Stimulated activated CD8-positive, alpha-beta memory T cell treated with anti-CD3 and anti-CD28 coated beads, Interleukin-4, amount 100 ng/mL, for 4 hours (primary cell): ENCODE measurements at places on chromosomes 1 and 21.

DNA sequence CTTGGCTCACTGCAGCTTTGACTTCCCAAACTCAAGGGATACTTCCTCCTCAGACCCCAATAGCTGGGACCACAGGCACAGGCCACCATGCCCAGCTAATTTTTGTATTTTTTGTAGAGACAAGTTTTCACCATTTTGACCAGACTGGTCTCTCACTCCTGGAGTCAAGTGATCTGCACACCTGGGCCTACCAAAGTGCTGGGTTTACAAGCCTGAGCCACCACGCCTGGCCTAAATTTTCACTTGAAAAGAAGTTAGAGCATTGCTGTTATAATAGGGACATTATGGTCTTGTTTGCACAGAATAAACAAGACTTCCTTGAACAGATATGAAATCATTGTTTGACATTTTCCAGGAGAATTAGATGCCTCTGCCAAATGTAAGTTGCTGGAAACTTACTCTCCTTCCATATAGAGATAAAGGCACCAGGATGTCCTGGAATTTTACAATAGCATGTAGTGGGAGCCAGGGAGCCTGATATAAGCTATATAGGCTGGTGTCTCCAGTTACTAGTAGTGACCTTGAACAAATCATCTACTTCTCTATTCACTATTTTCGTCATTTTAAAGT lies 16.9 kb downstream of the SLC35A3 start:
- DNase-seq: no peak

DNA sequence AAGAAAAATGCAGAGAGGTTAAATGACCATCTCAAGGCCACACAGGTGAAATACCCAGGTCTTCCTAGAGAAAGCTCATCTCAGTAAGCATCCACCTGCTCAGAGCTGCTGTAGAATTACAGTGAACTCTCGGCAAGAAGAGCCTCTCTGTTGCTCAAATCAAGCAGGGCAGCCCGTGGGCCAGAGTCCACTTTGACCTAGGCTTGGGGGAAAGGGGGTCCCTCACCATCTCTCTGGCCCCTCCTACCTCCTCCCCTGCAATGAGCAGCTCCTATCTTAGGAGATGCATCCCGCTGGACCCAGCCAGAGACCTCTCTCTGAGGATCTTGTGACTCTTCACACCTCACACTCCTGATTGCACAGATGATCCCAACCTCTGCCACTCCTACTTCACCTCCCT lies 364.7 kb downstream of the PTPRU start:
- DNase-seq: no peak

DNA sequence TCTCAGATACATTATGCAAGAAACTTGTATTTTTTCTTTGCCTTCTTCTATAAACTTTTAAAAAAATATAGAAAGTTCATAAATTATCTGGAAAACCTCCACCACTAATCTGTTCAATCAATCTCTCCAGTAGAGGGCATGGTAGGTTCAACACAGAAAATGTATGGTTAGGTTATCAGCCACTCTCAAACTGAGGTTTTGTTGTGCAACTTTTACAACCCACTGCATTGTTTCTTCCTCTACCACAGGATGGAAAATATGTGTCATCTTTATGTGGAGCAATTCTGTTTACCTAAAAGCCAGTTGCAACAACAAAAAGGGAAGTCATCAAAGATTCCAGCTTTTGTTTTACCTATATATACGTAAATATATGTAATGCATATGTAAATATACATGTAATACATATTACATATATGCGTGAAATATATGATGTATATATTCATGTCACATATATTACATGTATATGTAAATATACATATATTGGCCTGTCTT lies 3.0 kb upstream of the RGS2 start:
- no peak for DNase-seq

DNA sequence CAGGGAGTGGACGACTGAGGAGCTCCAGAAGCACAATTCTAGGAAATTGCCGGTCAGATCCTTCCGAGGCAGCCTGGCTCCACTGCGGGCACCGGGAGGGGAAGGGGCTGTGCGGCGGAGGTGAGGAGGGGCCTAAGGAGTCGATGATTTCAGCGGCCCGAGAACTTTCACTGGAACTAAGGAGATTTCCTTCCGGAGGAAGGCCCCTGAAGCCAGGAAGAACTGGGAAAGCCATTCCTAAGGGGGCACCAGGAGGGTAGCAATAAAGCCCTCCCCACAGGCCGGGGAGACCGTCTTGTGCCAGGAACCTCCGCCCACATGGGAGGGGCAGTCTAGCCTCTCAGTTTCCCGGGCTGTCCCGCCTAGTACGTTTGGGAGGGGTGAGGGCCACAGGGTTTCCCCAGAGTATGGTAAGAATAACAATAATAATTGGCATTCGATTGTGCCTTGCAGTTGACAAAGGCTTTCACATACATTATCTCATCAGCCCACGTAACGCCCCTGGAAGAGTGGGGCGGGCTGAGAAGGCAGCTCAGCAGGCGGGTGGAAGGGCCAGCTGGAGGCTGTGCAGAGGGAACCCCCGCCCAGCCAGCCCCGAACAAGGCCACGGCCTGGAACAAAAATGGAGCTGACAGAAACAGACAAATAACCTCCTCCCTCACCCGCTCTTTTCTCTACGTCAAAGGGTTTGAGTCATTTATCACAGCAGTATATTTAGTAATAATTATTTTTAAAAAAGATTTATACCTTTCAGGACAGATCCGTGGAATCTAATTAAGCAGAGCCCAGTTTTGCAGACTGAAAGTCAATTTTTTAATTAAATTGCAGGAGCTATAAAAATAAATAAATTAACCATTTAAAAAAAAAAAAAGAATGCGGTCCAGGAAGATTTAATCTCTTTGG lies 19.8 kb downstream of the NPR1 start:
- no peak for DNase-seq

DNA sequence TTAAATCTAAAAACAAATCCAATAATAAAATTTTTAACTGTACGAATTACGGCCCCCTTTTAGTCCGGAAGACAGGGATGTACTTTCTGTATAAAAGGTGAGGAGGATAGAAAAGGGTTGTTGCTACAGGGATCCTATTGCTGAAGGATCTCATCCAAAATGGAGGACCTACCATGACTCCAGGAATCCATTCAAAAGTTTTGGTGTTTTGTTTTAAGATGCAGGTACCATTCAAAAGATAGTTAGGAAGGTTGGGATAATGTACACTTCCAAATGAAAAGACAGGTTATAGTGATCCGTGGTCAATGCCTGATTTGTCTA lies 1.3 kb upstream of the ENAH start:
- no peak for DNase-seq

GRCh38 chr21:45356653-45357435 lies 48.1 kb upstream of the COL18A1 start:
- DNase-seq: no peak

DNA sequence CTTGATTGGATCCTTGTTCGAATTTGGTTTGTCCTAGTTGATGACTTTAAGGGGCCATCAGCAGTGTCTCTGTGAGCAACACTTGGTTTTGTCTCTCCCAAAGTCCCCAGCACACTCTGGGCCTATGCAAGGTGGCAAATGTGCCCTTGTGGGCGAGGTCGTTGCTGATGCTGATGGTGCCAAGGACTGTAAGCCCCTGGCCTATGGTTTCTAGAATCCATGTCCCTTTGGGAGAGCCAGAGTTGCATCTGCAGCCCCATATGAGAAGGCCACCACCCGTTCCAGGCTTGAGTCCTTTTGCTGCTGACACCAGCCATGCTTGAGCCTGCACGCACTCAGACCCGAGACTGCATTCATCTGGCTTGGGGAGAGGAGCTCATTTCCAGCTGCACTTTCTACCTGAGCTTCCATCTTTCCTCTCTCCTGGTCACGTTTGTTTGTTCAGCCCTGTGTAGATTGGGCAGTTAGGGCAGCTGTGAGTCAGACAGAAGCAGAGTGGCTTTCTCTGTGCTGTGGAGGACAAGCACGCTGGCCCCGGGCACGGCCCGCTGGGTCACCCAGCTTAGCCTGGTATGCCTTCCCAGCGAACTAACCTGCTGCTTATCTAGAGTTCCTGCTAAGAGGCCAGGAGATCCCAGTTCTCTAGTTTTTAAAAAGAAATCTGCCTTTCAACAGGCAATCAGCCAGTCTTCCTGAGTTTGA lies 52.1 kb upstream of the CSF3R start:
- DNase-seq: no peak

GRCh38 chr1:20660847-20661206 lies 342 bp downstream of the DDOST start:
- no peak for DNase-seq

GRCh38 chr1:16442941-16443340 lies 2.4 kb downstream of the NECAP2 start:
- no peak for DNase-seq

GRCh38 chr1:23720256-23720995 lies 22.8 kb upstream of the ELOA start:
- no peak for DNase-seq

DNA sequence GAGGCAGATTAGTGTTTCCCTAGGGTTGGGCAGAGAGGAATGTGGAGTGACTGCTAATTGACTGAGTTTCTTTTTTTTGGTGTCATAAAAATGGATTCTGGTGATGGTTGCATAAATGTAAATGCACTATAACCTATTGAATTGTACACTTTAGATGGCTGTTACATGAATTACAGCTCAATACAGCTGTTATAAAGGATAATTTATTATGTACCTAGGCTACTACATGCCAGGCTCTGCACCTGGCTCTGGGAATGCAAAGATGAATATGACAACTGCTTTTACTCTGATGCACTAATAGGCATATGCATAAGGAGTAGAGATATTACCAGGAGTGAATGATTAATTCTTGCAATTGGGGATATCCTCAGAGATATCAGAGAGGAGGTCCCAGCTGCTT lies 345.3 kb downstream of the PTBP2 start:
- no peak for DNase-seq

GRCh38 chr21:43361493-43362296 lies 65.2 kb downstream of the SIK1 start:
- no peak for DNase-seq

GRCh38 chr1:46941135-46941694 lies at the start of gene CYP4A11:
CYP4A11 (minus strand) TSS chr1:46941476; CDS start chr1:46941433, 43 bp downstream.
- no peak for DNase-seq

DNA sequence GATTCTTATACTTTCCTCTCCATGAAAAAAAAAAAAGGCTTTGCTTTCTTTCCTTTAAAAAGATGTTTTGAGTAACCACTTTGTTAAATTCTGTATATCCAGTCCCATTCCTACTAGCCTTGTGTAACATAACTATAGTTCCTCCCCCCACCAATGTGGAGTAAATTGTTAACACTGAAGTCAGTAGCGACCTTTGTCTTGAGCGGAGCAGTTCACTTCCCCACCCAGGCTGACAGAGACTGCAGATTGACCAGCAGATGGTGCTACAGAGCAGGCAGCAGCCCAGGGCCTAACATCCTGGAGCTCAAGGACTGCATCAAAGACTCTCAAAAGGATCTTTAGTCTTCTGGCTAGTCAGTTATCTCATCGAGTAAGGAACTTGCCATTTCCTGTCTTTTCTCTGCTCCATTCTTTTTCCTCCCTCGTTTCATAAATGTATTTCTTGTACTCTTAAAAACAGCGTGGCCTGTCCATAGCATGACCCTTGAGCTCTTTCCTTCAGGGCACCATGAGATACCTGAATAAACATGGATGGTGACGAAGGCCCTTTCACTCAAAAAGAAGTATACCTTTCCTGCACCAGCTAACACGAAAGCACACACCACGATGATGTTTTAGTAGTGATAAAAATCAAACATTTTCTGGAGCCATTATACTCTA lies 503.5 kb upstream of the PKN2 start:
- no peak for DNase-seq

DNA sequence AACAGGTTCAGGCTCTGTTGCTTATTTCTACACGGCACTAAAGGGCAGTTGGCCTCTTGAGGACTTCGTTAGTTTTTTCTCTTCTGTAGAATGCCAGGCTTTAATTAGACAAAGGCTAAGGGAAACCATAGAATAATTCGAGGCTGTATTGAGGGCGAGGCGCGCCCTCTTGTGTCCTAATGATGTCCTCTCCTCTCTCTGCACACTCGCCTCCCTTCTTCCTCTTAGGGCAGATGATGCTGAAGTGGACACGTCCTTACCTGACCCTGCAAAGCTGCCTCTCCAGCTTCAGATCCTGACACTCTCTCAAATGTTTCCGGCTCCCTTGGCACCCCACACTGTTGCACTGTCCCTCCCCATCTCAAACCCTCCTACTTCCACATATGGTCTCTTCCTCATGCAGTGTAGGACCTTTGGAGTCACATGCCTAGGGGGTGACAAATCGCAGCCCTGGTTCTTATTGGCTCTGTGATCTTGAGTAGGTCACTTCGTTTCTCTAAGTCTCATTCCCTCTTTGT lies 1.9 kb upstream of the ZSCAN20 start:
- DNase-seq: no peak

DNA sequence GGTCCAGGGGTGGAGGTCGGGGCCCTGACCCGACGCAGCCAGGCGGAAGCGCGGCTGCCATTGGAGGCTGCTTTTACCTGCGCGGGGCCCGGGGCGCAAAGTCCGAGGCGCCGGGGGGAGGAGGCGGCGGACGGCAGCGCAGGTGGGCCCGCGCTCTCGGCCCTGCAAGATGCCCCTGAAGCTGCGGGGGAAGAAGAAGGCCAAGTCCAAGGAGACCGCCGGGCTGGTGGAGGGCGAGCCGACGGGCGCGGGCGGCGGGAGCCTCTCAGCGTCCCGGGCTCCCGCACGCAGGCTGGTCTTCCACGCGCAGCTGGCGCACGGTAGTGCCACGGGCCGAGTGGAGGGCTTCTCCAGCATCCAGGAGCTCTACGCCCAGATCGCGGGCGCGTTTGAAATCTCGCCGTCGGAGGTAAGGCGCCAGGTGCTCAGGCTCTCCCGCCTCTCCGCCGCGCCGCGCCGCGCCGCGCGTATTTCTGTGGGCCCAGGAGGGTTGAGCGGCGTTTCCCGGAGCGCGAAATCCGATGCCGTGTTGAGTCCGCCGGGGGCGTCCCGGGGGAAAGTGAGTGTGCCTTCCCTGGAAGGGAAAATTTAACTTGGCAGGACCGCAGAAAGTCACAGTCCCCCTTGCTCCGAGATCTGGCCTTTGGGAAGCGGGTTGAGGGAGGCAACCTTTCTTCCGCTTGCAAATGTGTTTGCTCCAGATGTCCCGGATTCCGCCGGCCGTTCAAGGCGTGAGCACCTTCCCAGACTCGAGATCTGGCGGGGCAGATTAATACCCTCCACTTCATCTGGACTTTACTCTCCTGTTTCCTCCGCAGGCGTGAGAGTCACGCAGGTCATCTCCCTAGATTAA lies at the start of gene GIPC2:
Gene GIPC2 (plus strand): TSS at position 41 of the 853 bp plus-strand sequence. CDS start 129 bp downstream, at position 170.
- DNase-seq: no peak

GRCh38 chr1:2429780-2430591 lies 17.6 kb upstream of the PEX10 start:
- DNase-seq: no peak

DNA sequence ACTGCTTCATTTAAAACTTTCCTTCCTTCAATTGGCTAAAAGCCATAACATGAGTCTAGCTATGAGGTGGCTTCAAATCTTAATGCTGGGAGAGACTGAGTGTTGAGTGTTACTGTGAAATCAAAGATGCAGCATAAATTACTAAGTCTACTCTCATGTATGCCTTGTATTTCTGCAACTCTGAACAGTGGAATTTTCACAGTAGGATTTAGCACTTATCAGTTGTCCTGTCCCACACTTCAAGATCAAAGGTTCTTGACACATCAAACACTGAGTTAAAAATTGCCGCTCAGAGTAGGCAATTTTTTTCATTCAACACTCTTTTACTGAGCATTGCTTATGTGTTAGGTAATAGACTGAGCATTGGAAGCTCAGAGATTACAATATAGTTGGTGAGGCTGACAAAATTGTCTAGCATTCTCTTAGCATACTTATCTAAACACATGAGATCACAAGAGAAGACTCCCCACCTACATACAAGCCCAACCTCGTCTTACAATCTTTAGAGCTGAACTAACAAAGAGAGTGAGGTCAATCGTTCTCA lies 56.4 kb upstream of the ADORA3 start:
- DNase-seq: no peak
